ENCODE measurements at places on chromosomes 5 and 9.

DNA sequence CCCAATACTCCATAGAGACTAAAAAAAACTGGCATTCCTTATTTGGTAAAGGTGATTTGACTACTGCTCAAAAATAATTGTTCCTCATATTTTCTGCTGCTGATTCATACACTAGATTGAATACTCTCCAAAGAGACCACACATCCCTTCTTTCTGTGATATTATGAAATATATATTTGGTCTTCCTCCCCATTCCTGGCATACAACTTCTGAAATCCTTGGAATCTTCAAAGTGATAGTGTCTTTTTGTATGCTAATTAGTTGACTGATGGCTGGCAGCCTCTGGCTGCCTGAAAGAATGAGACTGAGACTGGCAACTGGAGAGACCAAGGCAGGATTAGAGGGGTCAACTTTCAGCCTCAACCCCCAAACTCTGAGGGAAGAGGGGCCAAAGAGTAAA is 348.0 kb upstream of the RFX3 start:
- no peak for DNase-seq

DNA sequence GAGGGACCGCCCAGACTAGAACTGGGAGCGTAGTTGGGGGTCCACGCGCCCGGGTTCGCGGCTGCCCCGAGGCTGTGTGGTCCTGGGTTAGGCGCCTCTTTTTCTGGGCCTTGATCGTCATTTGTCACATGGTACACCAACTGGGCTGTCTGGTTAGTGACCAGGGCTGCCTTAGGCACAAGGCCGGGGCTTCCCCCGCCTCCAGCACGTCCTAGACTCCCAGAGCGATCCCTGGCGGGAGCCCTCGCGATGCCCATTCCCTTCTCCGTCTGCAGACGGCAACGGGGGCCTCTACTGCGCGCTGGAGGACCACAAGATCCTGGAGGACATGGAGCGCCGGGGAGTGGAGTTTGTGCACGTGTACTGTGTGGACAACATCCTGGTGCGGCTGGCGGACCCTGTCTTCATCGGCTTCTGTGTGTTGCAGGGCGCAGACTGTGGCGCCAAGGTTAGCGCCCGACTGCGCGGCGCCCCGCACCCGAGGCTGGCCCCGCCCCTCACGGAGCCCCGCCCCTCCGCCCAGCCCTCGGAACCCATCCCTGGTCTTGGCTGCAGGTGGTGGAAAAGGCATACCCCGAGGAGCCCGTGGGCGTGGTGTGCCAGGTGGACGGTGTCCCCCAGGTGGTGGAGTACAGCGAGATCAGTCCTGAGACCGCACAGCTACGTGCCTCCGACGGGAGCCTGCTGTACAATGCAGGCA is 1.5 kb downstream of the UAP1L1 start:
- DNase-seq = no peak

GRCh38 chr5:134138416-134139376 is 24.2 kb downstream of the TCF7 start:
- DNase-seq = no peak

- DNase-seq = no peak
Observed at GRCh38 chr5:126801992-126802294, 25.0 kb downstream of the LMNB1 start.

DNA sequence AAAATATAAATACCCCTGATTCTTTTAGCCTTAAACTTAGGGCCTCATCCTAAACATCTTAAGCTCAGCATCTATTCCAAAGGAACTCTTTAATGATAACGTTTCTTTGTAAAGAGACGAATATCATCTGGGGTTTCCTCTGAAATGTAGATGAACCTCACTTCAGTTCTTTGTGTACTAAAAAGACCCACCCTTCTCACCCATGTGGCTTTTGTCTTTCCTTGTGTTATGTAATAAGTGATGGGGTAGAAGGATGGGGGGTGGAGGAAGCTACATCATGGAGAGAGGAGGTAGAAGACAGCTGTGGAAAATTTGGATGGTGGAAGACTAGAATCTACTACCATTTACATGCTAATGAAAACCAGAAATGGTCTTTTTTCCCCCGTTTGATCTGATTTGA is 111.0 kb downstream of the NDUFS4 start:
- DNase-seq = no peak

DNA sequence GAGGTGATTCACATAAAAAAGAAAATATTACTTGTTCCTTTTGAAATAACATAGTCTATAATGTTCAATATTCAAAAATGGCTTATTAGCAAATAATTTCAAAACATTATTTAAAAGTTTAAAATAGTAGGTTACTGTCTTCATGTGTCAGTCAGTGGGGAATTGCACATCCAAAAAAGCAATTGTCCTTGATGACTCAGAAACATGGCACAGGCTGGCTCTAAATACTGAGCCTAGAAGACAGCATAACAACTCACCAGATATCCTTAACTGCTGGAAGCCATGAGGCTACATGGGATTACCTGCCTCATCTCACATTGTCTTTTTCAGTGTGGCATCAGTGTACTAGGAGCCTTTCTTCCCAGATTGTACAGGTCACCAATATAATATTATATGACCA is 439.5 kb upstream of the RGMB start:
- no peak for DNase-seq

- DNase-seq = no peak
Observed at GRCh38 chr5:124986667-124987066, 240.2 kb upstream of the ZNF608 start.
